ENCODE measurements at places on chromosomes 5 and 9.

DNA sequence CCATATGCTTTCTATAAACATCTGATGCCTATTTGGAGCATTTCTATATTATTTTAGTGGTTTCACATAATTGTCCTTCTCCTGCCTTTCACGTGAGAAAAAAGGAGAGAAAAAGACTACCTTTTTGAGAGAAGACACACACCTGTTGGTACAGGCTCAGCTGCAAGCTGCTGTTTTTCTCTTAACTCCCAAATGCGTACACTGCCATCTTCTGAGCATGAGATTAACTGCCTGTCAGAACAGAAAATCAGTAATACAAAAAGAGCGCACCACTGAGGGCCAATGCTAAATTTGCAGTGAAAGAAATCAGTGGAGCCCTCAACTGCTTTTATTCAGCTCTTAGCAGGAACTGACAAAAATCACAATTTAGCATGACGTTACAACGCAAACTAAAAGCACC, 54.9 kb downstream of the WDR41 start:
- no peak for DNase-seq

DNA sequence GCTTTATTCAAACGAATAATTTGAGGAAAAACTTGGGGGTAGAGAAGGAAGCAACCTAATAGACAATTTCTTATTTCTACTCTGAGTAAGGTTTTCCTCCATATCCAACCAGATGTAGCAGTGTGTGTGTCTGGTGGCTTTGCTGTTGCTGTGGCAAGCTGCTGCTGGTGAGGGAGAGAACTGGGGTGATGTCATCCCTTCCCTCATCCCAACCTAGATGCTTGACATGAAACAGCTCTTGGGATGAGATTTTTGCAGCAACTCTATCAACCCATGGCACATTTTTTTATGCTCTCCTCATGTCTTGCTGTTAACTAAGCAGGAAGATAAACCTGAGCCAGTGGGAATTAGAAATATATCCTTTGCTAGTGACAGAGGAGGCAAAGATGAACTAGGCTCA, 135.8 kb downstream of the PCSK1 start:
- no peak for DNase-seq

- no peak for DNase-seq
Observed at GRCh38 chr5:32098291-32098690, 75.8 kb downstream of the GOLPH3 start.

- no peak for DNase-seq
Observed at GRCh38 chr9:101787891-101788290, 49.4 kb upstream of the GRIN3A start.

- no peak for DNase-seq
Observed at GRCh38 chr5:78718824-78719223, 70.3 kb upstream of the LHFPL2 start.

GRCh38 chr9:106974341-106974740, 111.4 kb downstream of the ZNF462 start:
- no peak for DNase-seq

GRCh38 chr9:135779571-135779970, 77.6 kb downstream of the KCNT1 start:
- DNase-seq = no peak

GRCh38 chr5:1785984-1786383, 13.7 kb downstream of the MRPL36 start:
- no peak for DNase-seq
